ENCODE measurements at places on chromosomes 1 and 21.

DNA sequence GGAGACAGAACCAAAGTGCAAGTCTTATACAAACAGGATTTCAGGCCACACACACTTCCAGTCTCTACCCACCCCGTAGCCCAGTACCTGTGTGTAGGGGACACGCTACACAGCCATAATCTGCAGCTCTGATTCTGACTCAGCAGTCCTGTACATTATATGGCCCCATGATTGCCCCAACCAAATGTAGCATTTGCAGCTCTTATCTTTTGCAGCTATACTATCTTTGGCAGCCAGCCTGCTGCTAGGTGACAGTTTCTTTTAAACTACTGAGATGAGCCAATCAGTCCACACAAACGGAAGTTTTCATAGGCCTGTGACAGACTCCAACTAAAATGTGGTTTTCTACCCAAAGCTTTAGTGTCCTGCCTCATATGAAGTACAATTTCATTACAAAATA is 259.6 kb upstream of the ST6GALNAC5 start:
- DNase-seq = no peak

DNA sequence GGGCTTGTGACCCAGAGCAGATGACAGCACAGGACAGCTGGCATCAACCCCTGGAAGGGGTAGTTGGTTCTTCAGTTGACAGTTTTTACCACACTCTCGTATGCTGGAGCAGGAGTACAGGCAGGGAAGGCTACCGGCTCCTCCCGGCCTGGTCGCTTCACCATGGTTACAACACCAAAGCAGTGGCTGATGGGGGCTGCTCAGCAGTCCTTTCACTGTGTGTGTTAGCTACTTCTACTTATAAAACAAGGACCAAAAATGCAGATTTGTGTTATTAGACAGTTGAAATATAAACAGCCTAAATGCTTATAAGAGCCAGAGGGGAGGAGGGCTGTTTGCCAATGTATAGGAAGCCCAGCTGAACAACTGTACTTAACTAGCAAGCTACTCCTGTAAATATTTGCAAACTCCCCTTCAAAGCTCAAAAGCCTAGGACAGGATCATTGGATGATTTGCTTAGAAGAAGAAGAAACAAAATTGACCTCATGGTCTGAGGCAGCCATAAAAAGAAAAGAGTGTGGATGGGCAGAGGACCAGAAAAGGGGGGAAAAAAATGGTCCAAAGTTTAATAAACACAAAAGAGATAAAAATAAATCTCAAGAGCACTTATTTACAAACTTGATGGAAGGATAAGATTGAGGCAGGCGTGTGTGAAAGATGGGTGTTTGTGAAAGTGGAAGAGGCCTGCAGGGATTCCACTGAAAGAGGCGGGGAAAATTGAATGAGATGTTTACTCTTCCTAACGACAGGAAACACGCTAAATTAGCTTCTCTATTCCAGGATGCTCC is 57.1 kb downstream of the TGFB2 start:
- no peak for DNase-seq

DNA sequence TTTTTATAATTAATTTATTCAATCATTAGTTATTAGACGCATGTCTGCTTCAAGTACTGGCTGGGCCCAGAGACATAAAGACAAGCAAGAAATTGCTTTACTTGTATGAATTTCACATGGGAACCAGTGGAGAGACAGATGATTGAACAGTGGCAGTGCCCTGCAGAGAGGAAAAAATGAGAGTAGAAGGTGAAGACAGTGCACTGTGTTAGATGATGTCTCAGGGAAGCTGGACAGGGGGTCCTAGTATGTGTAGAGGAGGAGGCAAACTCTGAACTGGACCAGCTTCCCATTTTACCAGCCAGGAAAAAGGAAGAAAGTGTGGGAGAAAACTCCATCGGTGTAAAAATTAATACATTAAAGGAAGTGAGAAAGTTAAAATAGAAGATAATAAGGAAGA is 126.0 kb downstream of the BACH1 start:
- no peak for DNase-seq

DNA sequence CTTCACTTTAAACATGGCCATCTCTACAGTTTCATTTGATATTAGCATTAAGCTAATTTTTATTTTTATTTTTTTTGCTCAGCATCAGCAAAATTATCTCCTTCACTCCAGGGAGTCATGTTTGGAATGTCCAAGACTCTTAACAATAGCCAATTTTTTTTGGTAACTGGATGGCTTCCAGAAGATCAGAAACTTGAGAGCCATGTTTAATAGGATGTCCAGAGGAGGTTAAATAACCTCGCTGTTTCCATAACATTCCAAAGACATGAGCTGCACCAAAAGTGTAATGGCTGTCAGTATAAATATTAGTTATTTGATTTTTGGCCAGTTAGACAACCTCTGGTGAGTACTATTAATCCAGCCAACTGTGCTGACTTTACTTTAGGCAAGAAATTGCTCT is 80.7 kb downstream of the DNTTIP2 start:
- no peak for DNase-seq

DNA sequence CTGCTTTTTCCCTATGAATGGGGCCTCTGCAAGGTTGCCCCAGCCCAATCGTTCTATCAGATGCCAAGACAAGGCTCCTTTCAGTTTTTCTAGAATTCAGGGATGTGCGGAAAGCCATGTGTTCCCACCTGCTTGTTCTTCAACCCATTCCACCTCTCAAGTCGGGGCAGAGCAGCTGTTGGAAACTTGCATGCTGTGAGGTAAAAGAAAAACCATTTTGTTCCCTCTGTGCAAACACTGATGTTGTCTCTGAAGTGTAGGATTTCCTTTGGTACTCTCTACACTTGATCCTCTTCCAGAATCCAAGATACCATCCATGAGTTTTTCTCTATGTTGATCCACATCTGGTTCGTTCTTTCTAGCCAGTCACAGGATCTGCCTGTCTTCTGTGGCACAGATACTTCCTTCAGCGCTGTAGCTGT is 7.3 kb downstream of the IER5 start:
- no peak for DNase-seq

DNA sequence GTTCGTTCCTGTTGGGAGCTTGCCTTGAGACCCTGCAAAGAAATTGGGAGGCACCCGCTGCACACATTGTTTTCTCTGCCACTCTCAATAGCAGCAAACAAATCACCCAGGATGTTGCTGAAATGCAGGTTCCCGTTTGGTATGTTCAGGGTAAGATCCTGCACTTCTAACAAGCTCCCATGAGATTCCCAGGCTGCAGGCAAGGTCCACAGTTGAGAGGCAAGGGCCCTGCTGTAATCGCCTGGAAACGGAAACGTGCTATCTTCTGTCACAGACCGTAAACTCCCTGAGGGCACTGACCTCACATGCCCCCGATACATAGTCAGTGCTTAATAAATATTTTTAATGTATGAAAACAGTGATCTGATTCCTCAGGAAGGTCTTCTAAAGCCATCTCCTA is 37.8 kb downstream of the XCL1 start:
- DNase-seq = no peak

- DNase-seq = peak; percentile 66
These were observed 4.7 kb upstream of the ECE1 start for GRCh38 chr1:21295002-21295401.

- no peak for DNase-seq
These were observed 5.2 kb upstream of the CSF1 start for GRCh38 chr1:109905491-109905890.

- no peak for DNase-seq
These were observed 556.3 kb downstream of the LTN1 start for GRCh38 chr21:28436286-28436932.

DNA sequence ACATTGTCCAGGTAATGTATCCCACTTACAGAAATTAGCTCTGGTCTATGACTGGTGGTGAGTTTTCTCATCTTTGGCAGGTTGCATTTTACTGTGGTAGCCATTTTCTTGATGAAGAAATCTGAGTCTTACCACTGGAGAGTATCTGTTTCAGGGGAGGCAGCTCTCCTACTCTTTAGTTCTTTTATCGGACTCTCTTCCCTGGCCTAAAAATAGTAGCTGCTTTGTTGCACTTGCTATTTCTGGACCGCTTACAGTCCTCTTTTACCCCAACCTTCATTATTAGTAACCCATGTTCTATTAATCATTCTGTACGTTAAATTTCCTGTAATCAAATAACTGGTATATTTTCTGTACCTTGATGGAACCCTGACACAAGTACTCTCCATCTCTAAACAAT is 720.8 kb downstream of the PLA2G4A start:
- DNase-seq = no peak

DNA sequence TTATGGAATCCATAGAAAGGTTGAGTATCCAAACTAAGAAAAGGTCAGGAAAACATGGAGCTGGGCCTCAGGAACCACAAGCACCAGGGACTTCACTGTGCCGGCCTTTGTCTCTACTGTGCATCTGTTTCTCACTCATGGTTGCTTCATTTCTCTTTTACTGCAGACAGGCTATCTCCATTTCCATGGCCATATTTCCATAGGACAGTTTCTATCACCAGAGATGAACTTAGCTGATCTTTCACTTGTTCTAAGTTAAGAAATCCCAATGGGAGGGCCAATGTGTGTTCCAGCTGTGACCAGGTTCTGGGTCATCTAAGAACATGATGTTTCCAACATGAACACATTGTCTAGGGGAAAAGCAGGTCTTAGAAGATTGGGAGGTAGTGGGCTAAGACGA is 43.7 kb upstream of the PPP2R5A start:
- DNase-seq = no peak

- no peak for DNase-seq
These were observed 96.0 kb upstream of the BMP8A start for GRCh38 chr1:39395357-39395831.

DNA sequence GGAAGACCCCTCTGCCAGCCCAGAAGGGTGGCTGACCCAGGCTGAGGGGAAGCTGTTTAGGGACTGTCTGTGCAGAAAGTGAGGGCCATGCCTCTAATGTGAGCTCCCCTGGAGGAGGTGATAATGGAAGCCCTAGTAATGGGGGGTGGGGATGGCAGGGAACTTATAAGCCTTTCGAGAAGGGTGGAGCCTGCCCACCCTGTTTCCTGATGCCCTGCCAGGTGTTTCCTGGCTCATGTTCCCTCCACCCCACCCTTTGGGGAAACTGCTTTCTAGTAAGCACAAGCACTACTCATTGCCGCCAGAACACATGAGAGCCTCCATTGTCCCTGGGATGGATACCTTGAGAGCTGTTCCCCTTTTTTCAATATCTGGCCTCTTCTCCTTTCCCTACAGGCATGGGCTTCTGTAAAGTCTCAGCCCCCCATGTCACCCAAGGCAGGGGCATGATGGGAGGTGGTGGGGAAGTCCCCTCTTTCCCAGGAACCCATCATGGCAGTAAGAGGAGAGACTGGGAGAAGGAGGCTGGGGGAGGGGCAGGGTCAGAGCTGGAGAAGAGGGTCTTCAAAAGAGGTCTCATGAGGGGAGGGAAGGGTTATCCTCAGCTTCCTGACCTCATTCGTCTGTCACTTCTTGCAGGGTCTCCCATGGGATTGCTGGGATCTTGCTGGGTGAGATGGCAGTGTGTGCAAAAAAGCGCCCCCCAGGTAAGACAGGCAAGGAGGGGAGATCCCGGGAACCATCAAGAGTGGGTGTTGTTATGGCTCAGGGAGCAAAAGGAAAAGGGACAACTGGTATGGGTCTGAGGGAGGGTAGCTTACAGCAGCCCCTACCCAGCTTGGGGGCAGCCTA is 2.4 kb downstream of the ATP8B2 start:
- peak; percentile 70 for DNase-seq

- no peak for DNase-seq
These were observed 144.7 kb downstream of the TGFBR3 start for GRCh38 chr1:91741301-91741700.

GRCh38 chr21:45448810-45449657 is 44.1 kb downstream of the COL18A1 start:
- no peak for DNase-seq

DNA sequence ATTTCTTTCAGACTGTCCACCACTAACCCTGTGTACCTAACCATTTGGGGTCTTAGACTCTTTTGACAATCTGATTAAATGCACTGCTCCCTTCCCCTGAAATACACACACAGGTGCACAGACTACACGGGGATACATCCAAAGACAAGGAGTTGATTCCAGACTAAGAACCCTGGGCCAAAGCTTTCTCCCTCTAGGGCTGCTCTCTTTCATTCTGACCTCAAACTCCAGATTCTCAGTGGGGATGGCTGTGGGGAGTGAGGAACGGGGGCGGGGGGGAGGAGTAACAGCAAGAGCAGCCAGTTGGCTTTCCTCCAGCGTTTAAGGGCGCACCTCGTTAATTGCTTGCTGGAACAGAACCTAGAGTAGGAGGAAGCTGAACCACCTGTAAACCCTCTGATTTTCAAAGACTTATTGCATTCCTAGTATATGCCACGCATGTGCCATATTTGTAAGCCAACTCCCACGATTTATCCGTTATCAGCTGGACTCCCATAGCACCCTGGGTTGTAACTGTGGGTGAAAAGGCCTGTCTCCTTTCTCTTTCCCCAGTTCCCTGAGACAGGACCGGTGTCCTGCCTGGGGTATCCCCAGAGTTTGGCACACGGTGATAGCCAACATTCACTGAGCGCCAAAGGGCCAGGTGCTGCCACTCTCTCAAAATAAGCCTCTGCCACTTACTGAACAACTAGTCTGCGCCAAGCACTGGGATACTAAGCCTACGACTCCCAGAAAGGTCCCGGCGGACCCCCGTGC is 920 bp downstream of the MTHFR start:
- DNase-seq = peak; percentile 31

Measured in GM12865 (cell line).